ENCODE measurements at places on chromosomes 11 and 22.

GRCh38 chr11:12109591-12110196, 696 bp upstream of the MICAL2 start:
- no peak for DNase-seq

GRCh38 chr11:20483931-20484330, 96.4 kb downstream of the PRMT3 start:
- no peak for DNase-seq

GRCh38 chr22:37260901-37261336, 16.9 kb upstream of the RAC2 start:
- no peak for DNase-seq

GRCh38 chr22:37497062-37497599, 10.9 kb upstream of the MFNG start:
- DNase-seq: no peak

GRCh38 chr22:48035897-48036296, 1273.4 kb downstream of the TBC1D22A start:
- no peak for DNase-seq

- no peak for DNase-seq
Observed at GRCh38 chr11:92775003-92775676, 194.3 kb upstream of the MTNR1B start.

All from activated T-helper 1 cell treated with anti-CD3 and anti-CD28 coated beads, Interleukin-2, amount 50 U/mL, for 16 hours (primary cell).